ENCODE measurements at places on chromosomes 1 and 21.
A peak's percentile ranks its signal among the peaks of the same experiment; 100 is the strongest.

DNA sequence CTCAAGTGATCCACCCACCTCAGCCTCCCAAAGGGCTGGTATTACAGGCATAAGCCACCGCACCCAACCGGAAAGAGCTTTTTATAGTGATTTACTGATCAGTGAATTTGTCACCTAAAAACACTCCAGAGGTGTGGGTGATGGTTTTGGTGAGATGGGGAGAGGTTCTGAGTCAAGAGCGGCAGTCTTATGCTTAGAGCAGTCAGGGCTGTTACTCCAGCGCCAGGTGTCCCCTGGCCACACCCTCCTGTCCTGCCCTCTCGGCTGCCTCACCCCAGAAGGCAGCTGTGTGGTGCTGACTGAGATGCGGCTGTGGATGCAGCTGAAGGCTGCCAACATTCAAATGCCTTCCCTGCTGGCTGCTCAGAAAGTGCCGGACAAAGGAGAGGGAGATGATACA is 94.5 kb upstream of the LPGAT1 start:
- no peak for DNase-seq

- DNase-seq, result no peak
These were observed 10.1 kb downstream of the SLC6A9 start for GRCh38 chr1:44021156-44021555.

DNA sequence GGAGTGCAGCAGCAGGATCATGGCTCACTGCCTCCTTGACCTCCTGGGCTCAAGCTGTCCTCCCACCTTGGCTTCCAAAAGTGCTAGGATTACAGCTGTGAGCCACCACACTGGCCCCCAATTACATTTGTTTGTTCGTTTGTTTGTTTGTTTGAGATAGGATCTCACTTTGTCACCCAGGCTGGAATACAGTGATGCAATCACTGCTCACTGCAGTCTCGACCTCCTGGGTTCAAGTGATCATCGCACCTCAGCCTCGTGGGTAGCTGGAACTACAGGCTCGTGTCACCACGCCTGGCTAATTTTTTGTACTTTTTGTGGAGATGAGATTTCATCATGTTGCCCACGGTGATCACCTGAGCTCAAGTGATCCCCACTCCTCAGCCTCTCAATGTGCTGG is 2.0 kb upstream of the VPS72 start:
- DNase-seq, result no peak

DNA sequence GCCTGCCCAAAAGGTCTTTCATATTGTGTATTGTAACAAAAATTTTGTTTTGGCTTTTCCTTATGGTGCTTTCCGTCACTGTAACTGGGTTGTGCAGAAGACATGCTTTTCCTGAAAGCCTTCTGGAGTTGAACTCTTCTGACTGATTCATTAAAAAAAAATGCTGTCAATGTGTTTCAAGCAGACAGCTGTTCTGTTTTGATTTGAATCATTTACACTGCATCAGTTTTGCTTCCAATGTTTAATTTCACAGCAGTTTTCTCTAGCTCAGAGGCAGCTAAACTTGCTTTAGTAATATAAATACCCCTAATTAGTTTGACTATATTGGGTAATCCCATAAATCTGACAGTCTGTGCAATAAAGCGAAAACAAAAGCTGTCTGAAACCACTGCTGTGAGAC is 7.9 kb downstream of the UTP11 start:
- DNase-seq, result no peak

DNA sequence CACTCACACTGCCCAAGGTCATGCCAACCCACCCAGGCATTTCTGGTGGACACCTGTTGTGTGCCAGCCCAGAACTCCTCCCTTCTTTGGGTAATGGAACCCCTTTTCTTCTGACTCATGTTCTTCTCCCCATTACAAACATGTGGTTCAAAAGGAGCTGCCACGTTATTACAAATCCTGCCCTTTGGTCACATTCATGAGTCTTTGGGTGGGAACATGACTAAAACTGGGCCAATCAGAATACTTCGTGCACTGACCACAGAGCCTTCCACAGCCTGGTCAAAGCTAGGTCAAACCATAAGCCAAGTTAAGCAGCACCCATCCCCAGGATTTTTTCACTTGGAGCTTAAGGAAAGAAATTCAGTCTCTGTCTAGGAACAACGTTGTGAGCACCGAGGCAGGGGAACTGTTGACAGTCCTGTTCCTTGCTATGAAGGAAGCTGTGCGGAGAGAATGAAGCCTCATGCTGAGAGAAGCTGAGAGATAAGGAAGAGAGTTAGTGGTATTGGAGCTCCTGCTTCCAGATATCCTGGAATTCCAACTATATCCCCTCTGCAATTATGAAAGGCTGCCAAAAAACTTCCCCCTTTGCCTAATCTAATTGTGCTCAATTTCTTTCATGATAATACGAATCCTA is 46.8 kb upstream of the DIPK1A start:
- no peak for DNase-seq

- DNase-seq, result peak; percentile 77
These were observed 127.4 kb upstream of the DPYD start for GRCh38 chr1:98048244-98048643.

- DNase-seq, result no peak
These were observed 17.3 kb upstream of the ERICH3 start for GRCh38 chr1:74690909-74691308.

GRCh38 chr21:34807881-34808568 is 139.2 kb downstream of the CLIC6 start:
- DNase-seq, result peak; percentile 80

- DNase-seq, result no peak
These were observed 354.1 kb downstream of the SMYD3 start for GRCh38 chr1:246152986-246153431.

DNA sequence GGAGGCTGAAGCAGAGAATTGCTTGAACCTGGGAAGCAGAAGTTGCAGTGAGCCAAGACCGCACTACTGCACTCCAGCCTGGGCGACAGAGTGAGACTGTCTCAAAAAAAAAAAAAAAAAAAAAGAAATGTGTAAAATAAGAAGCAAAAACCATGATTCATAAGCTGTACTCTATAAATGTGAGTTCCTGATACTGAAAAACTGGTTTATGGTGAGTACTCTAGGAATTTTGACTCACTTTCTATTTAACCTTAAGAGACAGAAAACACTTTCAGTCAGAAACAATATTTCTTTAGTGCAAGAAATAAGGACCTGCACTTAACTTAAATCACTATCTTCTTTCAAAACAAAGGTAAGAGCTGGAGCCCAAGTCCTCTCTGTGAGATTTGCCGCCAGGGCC is 19.9 kb upstream of the POU2F1 start:
- DNase-seq, result no peak

- no peak for DNase-seq
These were observed 108.7 kb upstream of the RNPC3 start for GRCh38 chr1:103416681-103417286.

DNA sequence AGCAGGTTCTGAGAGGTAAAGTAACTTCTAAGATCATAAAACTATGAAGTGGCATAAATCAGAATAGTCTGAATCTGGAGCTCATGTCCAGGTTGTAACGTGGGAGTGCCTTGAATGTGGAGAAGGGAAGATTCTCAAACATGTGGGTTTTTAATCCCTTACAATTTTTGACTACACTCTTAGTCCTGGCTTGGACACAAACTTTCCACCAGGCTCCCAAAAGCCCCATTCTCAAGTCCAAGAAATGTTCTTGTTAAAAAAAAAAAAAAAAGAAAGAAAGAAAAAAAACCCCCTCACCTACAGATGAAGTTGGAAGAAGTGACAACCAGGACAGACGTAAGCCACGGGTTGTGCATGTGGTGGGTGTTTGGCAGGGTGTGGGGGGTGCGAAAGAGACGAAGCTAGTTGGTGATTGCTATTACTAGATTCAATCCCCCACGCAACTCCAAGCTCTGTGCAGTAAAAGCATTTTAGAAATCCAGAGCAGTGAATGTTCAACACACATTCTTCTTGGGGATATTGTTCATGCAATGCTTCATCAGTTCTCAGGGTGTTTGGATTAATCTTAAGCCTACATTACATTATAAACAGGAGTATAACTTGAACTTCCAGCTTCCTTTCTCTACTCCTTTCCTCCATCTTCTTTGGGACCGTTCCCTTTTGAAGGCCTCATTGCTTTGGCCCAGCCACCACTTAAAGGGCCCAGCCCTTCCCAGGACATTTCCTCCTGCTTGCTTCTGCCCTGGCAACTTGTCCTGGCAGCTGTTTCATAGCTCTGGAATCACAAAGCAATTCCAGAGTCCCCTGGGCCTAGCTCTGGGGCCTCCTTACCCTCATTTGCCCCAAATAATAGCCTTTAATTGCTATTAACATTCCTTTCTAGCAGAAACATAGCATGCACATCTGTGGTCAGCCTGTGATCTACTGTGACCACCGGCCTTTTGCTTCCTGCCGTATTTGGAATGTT is 41.8 kb downstream of the PHC2 start:
- no peak for DNase-seq

GRCh38 chr1:69700770-69701169 is 133.0 kb downstream of the LRRC7 start:
- DNase-seq, result peak; percentile 3

All from stimulated activated naive CD8-positive, alpha-beta T cell treated with anti-CD3 and anti-CD28 coated beads, Interleukin-15, Interleukin-2, amounts not matched to agents 100 U/mL and 50 U/mL, for 24 hours (primary cell).